Amniotic epithelial cell (primary cell): ENCODE measurements at places on chromosomes 12 and 14.
A peak's percentile ranks its signal among the peaks of the same experiment; 100 is the strongest.

DNA sequence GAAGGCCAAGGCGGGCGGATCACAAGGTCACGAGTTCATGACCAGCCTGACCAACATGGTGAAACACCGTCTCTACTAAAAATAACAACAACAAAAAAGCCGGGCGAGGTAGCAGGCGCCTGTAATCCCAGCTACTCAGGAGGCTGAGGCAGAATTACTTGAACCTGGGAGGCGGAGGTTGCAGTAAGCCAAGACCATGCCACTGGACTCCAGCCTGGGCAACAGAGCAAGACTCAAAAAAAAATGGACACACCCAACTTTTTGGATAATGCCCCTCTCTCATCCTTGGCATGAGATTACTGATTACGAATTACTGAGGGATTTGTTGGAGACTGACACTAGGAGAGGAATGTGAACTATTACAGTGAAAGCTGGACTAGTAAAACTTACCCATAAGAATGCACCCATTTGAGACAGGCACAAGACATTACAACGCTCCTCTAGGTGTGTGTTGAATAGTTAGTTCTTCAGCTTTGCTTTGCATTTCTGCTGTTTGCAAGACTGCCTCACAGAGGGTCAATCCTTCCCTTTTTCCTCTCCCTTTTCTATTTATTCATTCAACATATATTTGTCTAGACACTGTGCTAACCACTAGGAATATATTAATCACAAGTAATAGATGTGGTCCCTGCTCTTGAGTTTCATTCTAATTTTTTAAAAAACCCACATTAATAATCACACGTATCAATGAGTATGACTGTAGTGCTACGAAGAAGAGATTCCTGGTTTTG, 46.0 kb upstream of the OR5AU1 start:
- no peak for DNase-seq

- DNase-seq: peak; percentile 70
These were observed 1196.5 kb downstream of the GALC start for GRCh38 chr14:86796221-86797074.

GRCh38 chr12:94962670-94963069, 40.8 kb downstream of the NDUFA12 start:
- no peak for DNase-seq

GRCh38 chr12:72011374-72011773, 72.7 kb downstream of the TPH2 start:
- DNase-seq: no peak

DNA sequence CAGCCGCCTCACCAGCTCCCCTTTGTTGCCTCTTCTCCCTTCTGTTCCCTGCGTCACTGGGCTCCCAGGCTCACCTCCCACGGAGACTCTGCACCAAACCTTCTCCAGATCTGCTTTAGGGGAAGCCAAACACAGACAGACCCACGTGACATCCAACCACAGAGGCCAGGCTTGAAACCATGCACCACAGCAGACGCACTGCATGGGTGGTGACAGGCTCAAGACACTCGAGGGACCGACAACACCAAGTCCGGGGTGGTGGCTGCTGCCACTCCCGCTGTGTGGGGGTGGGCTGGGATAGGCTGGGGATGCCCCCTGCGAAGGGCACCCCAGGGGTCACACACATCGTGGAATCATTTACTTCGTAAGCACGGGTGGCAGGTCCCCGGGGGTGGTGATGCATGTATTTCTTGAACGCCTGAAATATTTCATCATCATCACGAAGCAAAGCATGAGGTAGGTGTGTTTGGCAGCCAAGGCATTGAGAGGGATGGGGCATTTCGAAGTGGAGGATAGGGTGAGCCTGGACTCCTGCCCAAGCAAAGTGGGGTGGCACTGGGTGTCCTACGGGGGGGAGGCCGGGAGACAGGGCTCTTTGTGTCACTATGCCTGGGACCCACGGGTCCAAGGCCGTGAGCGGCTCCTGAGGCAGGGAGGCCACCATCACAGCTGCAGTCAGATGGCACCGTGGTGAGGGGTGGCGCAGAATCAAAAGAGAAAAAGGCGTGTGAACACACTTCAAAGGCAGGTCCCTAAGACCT, 66.8 kb upstream of the RFLNA start:
- DNase-seq: no peak

DNA sequence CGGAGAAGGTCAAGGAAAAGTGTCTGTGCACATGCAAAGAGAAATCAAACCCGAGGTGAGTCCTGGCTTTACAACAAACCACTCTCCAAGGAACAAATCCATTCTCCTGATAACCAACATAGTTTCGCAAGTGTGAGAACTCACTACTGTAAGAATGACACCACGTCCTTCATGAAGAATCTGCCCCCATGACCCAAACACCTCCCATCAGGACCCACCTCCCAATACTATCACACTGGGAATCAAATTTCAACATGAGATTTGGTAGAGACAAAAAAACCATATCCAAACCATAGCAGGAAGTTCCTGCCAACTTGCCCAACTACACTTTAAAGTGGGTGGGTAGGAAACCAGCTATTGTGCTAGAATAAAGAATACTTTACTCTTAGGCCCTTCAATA, 2.4 kb upstream of the ERC1 start:
- peak; percentile 65 for DNase-seq

DNA sequence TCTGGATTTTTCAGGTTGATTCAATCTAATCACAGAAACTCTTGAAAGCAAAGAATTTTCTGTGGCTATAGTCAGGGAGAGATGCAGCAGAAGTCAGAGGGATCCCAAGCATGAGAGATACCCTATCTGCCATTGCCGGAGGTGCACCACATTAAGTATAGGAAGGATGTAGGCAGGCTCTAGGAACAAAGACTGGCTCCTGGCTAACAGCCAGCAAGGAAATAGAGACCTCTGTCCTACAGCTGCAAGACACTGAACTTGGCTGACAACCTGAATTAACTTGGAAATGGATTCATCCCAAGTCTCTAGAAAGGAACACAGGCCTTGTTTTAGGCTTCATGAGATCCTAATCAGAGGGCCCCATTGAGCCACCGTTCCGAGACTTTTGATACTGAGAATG, 364.9 kb upstream of the FLRT2 start:
- no peak for DNase-seq

GRCh38 chr12:46005151-46005797, 14.9 kb upstream of the SCAF11 start:
- DNase-seq: peak; percentile 17

GRCh38 chr12:39161465-39162085, 256.2 kb upstream of the CPNE8 start:
- no peak for DNase-seq

DNA sequence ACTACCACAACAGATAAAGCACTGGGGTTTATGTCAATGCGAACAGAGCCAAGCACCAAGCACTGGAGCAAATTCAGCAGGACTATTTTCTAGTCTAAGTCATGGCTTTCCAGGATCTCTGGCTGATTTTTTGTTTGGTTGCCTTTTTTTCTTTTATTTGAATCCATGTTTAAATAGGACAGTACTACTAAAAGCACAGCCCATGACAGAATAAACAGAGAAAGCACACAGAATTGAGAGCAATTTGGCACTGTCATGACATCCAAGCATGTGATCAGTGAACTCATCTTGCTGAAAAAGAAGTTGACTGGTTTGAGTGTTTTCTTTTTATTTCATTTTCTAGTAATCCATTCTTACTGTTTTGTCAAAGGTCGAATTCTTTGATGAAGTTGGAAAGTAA, 23.1 kb upstream of the RERG start:
- DNase-seq: no peak
